ENCODE measurements at places on chromosomes 7 and 10.

- no peak for DNase-seq
These were observed 376.0 kb downstream of the CTNNA3 start for GRCh38 chr10:67319976-67320375.

- peak; percentile 43 for DNase-seq
These were observed 580 bp downstream of the ZNF775 start for GRCh38 chr7:150379441-150380379.

DNA sequence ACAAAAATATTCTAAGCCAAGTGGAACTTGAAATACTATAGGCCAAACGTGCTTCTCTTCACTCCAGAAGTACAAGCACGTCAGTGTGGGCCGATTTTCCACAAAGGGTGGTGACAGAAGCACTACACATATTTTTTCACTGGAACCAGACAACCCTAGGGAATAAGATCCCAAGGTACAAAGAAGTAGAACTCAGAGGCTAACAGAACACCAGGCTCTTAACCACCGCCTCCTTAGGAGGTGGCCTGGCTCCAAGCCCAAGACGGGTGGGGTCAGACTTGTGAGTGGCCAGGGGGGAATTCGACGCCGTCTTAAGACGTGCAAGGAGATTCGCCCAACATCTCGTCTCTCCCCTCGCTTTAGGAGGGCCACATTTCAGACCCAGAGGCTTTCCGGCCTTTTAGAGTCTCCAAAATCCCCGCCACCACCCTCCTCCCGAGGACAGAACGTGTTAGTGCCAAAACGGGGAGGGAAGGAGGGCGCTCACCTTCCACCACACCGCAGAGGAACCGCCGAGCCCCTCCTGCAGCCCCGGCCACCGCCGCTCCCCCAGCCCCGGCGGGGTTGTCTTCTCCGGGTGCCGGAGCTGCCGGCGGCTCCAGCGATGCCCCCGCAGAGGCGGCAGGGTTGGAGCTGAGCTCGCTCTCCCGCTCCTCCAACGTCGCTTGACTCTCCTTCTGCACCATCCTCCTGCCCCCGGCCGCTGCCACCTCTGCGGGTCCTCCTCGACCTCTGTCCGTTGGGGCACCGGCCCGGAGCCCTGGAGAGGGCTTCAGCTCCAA, 716 bp downstream of the OGA start:
- DNase-seq: peak; percentile 75

GRCh38 chr10:4127518-4128315, 342.7 kb upstream of the KLF6 start:
- DNase-seq: no peak

- no peak for DNase-seq
These were observed 31.8 kb upstream of the PRSS1 start for GRCh38 chr7:142717453-142717852.

- DNase-seq: peak; percentile 8
These were observed 339.1 kb downstream of the ATRNL1 start for GRCh38 chr10:115432188-115432819.

GRCh38 chr10:44628921-44629320, 244.0 kb upstream of the CXCL12 start:
- DNase-seq: no peak

DNA sequence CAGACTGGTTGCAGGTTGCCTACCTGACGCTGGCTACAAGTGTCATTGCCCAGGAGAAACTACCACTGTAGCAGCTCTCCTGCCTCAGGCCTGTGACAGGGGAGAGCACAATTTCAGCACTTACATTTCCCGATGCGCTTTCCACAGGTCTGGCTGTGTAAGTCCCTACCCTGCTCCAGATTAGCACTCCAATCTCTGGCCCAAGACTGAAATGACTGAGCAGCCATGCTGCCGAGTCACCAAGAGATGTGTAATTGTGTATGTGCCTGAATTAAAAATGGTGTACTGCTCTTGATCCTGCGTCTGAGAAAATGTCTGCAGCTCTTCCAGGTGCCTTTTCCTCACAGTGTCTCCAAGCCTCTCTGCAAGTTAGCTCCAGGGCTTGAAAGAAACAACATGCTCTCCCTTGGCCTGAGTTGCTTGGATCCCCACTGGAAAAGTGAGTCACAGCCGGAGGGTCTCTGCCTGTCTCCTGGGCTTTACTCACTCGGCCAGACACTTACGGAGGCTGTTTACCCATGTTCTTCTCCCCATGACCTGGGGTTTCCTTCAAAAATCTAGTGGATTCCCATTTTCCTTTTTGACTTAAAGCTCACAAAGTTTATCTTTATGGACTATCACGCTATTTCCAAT, 1001.7 kb upstream of the KCND2 start:
- no peak for DNase-seq

DNA sequence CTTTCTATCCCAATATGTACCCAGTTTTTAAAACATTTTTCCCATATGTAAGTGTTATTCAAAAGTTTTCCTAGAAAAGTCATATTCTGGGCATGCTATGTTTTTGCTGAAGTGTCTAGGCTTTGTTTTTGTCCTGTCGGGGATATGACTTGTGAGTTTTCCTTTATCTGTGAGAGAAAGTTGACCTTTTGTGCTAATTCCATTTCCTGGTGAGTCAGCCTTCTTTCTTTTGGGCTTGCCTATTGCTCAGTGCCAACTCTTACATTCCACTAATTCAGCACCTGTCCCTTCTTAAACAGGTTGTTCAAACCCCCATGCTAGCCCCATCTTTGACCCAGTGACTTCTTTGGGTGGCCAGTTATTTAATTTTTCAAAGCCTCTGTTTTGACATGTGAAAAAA, 146.2 kb downstream of the AHR start:
- DNase-seq: no peak

- DNase-seq: peak; percentile 74
These were observed 47.3 kb downstream of the MYPN start for GRCh38 chr10:68156373-68157185.

DNA sequence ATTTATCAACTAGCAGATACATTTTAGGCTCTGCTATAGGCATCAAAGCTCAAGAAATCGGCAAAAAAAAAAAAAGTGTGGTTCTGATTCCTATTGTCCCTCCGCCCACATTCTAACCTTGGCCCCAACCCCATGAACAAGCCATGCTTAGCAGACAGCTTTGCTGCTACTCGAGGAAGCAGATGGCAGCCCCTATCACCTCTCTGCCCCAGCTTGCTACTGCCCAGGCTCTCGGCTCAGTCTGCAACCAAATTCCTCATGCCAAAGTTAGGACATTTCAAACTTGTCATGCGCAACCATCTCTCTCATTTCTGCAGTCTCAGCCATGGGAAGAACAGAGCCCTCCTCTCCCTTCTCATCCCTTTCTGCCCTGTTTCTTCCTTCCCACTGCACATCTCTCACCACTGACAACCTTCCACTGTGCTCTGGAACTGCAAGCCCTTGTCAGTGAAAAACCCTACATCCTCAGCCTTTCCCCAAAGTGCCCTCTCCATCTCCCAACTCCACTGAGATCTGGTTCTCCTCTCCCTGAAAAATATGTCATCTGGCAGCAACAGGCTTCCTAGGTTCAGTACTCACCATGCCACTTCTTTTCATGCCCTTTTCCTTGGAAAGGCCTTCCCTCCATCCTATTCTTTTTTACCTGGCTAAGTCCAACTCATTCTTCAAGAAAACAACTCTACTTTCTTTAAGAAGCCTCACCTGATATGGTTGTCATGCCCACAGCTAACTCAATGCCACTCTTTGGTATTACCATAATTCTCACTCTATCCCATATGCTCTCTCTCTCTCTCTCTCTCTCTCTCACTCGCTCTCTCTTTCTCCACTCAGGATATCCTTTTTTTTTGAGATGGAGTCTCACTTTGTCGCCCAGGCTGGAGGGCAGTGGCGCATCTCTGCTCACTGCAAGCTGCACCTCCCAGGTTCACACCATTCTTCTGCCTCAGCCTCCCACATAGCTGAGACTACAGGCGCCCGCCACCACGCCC, 60.1 kb upstream of the FHIP2A start:
- DNase-seq: peak; percentile 90

- DNase-seq: no peak
These were observed 93.8 kb downstream of the CPXM2 start for GRCh38 chr10:123797813-123798212.

DNA sequence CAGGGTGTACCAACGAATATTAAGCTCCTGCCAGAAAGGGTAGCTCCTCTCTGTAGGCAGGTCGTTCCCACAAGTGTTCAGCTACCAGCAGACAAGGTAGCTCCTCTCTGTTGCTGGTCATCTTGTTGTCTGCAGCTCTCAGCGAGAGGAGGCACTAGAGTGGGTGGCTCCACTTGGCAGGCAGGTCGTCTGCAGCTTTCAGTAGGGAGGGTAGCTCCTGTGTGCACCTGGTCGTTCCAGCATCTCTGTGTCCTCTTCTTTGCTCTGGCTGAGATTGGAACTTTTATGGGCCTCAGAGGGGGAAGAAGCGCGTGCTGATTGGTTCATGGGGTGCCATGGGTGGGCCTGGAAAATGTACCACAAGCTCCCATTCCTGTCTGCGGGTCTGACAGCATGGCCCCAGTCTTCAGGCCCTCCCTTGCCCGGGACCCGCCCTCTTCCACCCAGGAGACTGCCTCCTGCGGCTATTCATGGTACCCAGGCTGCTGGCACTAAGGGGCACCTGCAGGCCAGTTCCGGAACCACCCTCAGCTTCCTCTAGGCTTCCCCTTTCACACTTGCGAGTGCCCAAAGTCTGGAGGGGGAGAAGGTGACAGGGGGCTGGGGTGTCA, 63.9 kb upstream of the CACNA2D1 start:
- no peak for DNase-seq

- no peak for DNase-seq
These were observed 12.5 kb downstream of the COL13A1 start for GRCh38 chr10:69814251-69814650.

- peak; percentile 26 for DNase-seq
These were observed 123.7 kb downstream of the TACC2 start for GRCh38 chr10:122112625-122113160.

GRCh38 chr10:92567952-92568600, 5.8 kb downstream of the IDE start:
- DNase-seq: no peak

DNA sequence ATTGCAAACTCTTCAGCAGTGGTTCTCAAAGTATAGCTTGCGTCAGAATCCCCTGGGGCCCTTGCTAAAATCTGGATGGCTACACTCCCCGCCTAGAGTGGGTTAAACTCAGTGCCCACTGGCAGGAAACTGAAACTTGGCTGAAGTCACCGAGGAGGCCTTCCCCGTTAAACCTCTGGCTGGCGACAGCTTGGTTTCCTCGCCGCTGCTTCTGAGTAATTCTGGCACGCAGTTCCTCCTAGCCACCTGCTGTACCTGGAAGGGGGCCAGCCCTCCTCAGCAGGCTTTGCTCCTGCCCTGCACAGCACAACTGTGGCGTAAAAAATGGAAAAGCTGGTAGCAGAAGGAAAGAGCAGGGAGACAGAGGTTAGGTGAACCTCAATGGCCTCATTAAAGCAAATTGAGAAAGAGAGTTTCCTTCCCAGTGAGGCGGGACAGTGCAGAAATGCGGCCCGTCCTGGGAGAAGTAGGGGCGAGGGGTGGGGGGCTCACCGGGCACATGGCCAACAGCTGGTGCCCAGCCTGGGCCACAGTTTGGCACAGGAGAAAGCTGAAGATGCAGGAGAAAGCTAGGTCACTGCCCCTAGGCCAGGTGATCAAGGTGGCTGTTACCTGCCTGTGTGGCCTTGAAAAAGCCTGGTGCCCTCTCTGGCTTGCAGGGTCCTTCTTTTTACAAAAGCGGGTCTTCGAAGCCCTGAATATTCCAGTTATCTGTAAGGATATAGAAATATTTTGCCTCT, 46.6 kb downstream of the ALOX5 start:
- peak; percentile 81 for DNase-seq

GRCh38 chr10:122657729-122658128, 41.9 kb downstream of the C10orf120 start:
- no peak for DNase-seq

DNA sequence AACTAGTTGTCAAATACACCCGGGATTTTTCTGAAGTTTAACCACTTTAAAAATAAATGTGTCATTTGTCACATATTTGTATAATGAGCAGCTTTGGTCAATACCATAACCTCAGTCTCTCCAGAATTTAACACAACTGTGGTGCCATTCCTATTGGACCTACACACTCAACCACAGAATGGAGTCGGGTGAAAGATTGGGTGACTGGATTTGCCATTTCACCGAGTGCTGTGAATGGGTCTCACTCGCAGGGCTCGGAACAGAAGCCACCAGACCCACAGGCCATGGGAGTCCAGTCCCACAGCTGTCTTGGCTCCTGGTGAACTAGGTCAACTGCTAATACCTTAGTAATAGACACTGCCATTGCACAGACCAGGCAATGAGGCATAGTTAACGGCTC, 298.4 kb downstream of the CCDC3 start:
- no peak for DNase-seq

GRCh38 chr7:38630720-38631673, at the start of gene AMPH:
Gene AMPH, minus strand, starts transcription at chr7:38631373. Its CDS starts 22 bp downstream, at chr7:38631351.
- DNase-seq: peak; percentile 87
